ENCODE measurements at places on chromosomes 5 and 9.

GRCh38 chr9:121464968-121465367 lies 34.7 kb downstream of the GGTA1 start:
- no peak for DNase-seq

- DNase-seq = no peak
Observed at GRCh38 chr9:4106760-4107143, 193.1 kb downstream of the GLIS3 start.

DNA sequence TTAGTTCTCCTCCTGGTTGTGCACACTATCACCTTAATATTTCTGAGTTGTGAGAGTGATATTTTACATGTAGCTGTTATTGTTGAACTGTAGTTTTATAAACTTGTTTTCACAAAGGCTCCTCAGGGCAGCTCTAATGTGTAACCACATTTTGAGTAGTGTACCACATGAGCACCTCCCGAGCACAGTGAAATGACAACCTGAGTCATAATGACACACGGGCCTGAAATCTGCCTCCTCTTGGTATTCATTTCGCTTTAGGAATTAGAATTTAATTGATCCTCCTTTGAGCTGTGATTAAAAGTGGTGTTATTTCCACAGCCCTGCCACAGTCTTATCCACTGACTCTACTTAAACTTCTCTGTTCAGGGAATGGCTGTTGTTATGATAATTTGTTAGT lies 7.9 kb downstream of the MTRR start:
- DNase-seq = no peak

GRCh38 chr9:92527832-92528521 lies 7.8 kb downstream of the ECM2 start:
- DNase-seq = no peak

- DNase-seq = no peak
Observed at GRCh38 chr5:149646564-149646963, 65.3 kb downstream of the ARHGEF37 start.

- no peak for DNase-seq
Observed at GRCh38 chr5:132458226-132458560, 32.4 kb downstream of the IRF1 start.

- no peak for DNase-seq
Observed at GRCh38 chr5:43332401-43332800, 19.2 kb upstream of the HMGCS1 start.

GRCh38 chr5:9460885-9461645 lies 84.8 kb downstream of the SEMA5A start:
- DNase-seq = no peak

- no peak for DNase-seq
Observed at GRCh38 chr9:110828264-110828663, 159.7 kb downstream of the MUSK start.

GRCh38 chr9:113508111-113508749 lies 44.7 kb downstream of the RGS3 start:
- no peak for DNase-seq

DNA sequence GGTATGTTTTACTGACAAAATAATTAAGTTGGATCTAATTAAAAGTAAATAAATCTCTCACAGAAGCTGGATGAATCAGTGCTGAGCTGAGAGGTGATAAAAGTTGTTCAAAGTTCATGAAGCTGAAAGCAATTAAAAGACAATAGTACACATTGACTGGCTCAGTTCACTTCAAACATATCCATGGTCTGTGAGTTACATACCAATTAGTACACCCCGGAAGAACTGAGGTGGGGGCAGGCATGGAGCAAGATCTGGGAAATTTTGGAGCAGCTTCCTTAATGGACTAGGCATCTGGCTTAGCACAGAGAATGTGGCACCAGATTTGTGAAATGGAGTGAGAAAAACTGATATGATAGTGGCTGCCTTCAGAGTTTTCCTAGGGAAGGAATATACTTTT lies 152.7 kb downstream of the ATP10B start:
- DNase-seq = no peak

- no peak for DNase-seq
Observed at GRCh38 chr5:133309166-133309795, 257.5 kb downstream of the HSPA4 start.

- no peak for DNase-seq
Observed at GRCh38 chr9:137299938-137300337, 2.1 kb downstream of the NRARP start.

GRCh38 chr5:134600600-134600999 lies 32.0 kb downstream of the SAR1B start:
- DNase-seq = no peak
